ENCODE measurements at places on chromosomes 4 and X. TPM values are rescaled to one million over a fixed set of nuclear protein-coding genes. Genes with fewer than 3 reads are reported as not detected.

TMSB15A gene
- total RNA-seq, result not detected

DNA sequence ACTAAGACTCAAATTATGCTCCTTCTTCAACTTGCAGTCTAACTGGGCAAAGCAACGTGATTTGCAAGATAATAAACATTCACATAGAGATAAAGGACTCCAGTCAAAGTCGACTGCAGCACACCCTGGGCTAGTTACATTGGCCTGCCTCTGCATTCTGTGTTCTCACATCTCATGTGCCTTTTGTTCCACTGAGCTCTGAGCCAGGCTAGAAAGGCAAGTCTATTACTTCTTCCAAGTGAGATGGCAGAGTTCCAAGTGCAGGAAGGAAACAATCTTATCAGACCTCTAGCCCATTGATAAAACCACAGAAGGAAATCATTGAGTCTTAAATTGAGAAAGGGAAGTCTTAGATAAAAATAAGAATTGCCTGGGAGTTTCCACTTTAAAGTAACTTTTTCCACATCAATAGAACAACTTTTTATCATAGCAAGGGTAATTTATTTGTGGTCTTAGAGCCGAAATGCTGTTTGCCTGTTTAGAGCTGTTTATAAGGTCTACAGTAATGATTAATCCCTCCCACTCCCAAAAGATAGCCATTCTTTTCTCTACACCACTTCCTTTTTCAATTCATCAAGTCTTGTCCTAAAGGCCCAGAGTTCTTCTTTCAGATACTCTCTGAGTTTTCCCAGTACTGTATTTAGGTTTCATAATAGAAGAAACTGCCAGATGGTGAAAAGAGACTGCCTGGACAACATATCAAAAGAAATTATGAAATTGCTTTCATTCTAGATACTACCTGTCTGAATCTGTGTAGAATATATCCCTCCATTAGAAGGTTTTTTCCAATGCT, 200.2 kb downstream of the GUCY2F start:
- DNase-seq, result no peak

- no peak for DNase-seq
These were observed 146.8 kb upstream of the NALF2 start for GRCh38 chrX:69357317-69357716.

CDS1 gene
- total RNA-seq, result 0.32 TPM

DNA sequence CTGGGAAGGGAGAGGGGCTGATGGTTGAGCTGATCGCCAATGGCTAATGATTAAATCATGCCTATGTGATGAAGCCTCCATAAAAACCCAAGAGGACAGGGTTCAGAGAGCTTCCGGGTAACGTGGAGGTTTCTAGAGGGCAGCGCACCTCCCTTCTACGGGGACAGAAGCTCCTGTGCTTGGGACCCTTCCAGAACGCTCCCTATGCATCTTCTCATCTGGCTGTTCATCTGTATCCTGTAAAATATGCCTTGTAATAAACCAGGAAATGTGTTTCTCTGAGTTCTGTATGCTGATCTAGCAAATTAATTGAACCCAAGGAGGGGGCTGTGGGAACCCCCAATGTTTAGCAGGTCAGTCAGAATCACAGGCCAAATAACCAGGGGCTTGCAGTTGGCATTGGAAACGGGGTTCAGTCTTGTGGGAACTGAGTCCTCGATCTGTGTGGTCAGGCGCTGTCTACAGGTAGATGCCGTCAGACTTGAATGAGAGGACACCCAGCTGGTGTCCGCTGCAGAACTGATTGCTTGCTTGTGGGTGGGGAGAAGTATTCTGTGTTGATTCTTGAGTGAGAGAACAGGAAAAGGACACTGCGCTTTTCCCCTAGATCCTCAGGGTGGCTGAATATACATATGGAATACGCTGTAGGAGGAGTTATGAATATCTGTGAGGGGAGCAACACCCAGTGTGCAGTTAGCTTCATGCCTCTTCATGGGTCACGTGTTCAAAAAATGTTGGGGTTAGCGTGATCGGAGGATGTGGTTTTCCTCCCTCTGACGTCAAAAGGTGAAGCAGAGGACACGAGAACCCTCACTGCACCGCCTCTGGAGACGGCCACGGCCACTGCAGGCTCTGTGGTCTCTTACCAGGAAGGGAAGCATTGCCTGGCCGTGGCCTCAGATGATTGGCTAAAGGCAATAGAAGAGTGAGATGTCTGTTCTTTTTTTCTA, 29.2 kb downstream of the HTT-AS start:
- DNase-seq, result no peak

SPATA18 gene
- total RNA-seq, result 4.1 TPM

DNA sequence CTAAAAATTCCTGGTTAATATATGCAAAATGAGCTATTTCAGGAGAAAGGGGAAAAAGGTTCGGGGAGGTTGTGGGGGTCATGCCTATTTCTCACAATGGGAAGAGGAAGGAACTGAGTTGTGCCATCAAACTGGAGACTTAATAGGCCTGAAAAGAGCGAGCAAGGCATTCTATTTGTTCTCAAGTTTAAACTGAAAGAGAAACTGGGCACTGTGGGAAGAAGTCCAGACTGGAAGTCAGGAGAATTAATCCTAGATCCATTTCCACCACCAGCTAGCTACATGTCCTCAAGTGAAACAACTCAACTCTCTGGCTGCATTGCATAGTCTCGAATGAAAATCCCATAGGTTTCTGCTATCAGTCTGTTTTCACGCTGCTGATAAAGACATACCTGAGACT, 50.6 kb downstream of the PPARGC1A start:
- DNase-seq, result no peak

GRCh38 chrX:2418000-2418399, 82.8 kb downstream of the DHRSX start:
- no peak for DNase-seq

- no peak for DNase-seq
These were observed 33.1 kb upstream of the CYP4V2 start for GRCh38 chr4:186158021-186158813.

DNA sequence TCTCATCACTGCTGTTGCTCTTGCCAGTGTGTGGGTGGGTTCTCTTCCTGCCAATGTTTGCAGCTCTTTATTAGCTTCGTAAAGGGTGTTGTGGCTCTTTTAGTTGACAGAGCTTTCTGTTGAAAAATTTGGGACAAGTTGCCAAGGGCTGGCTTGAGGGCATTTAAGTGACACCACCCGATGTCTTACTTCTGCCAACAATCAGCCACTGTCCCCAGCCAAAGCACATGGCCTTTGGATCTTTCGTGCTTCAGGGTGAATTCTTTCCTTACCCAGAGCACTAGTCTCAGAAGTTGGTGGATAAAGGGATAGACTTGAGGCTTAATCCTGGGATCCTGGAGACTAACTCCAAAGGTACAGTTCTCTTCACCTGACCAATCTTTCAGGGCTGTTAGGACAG, 113.6 kb downstream of the SOX3 start:
- DNase-seq, result no peak

- DNase-seq, result no peak
These were observed 21.9 kb downstream of the MED28 start for GRCh38 chr4:17636341-17636695.

GRCh38 chr4:153209410-153209809, 5.2 kb downstream of the TRIM2 start:
- DNase-seq, result no peak

GRCh38 chr4:183244506-183244905, 75.6 kb downstream of the CLDN22 start:
- no peak for DNase-seq

DNA sequence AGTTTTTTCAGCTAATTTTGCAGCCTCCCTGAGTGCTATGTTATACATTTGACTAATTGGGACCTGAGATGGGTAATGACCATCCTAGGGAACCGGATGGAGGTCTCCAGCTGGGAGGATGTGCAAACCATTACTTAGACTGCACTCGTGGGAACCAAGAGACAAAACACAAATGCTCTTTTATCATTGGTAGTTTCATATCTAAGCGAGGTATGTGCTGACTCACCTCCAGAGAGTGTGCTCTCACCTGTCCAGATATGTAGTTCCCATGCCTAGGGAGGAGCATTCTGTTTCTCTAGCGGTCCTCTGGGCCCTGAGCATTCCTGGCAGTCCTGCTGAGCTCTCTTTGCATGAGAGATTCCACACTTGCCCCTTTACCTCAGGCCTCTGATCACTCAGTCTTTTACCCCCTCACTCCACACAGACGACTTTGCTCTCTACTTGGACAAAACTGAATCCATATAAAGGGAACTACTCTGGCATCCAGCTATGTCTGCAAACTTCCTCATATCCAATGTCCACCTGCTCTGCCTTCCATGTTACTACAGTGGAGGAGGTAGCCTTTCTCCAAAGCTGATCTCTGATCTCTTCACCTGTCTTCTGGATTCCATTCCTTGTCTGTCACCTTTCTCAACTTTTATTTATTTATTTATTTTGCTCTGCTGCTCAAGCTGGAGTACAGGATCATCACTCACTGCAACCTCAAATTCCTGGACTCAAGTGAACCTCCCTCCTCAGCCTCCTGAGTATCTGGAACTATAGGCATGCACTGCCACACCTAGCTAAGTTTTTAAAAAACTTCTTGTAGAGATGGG, 88.4 kb downstream of the LRP2BP start:
- no peak for DNase-seq

FRMD7 gene
- total RNA-seq, result not detected

AR gene
- 9.7 TPM for total RNA-seq

DNA sequence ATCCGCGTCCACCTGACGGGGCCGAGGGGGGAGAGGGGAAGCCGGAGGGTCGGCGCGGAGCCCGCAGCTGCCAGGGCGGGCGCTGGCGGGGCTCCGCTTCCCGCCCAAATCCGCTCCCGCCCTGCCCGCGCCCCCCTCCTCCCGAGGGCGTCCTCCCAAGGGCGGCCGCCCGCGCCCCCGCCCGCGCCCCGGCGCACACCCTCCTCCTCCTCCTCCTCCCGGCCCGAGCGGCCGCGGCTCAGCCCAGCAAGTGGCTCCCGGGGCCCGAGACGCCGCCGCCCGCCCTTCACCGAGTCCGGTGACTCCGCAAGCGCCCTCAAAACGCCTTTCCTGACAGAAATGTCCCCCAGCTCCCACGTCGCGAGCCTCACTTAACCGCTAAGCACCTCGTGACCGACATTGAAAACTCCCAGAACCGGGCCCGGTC, 487 bp downstream of the HMGB2 start:
- no peak for DNase-seq

SLC7A11 gene
- total RNA-seq, result 225 TPM

ENAM gene
- total RNA-seq, result not detected

GRCh38 chrX:45143455-45143854, 57.2 kb downstream of the DIPK2B start:
- no peak for DNase-seq

CFAP99 gene
- total RNA-seq, result not detected

DNA sequence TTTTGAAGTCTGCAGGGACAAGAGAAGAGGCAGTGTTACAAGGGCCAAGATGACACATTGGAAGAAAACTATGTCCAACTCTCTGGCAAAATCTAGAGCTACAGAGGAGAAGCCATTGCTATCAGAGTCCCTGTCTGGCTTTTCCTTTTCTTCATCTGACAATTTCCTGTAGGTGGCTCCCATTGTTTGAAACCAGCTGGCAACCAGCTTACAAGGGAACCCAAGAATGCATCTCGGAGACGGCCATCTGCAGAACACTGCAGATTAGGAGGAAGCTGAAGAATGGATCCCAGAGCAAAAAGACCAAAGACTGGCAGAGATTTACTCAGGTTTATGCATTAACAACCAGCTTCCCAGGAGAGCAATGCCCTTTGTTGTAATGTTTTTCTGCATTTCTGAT, 216.2 kb upstream of the CTSO start:
- DNase-seq, result no peak

SULT1B1 gene
- total RNA-seq, result not detected

- DNase-seq, result no peak
These were observed 383 bp upstream of the TBC1D19 start for GRCh38 chr4:26583538-26583864.

GRCh38 chr4:40530961-40531635, 98.6 kb downstream of the RBM47 start:
- no peak for DNase-seq

DNA sequence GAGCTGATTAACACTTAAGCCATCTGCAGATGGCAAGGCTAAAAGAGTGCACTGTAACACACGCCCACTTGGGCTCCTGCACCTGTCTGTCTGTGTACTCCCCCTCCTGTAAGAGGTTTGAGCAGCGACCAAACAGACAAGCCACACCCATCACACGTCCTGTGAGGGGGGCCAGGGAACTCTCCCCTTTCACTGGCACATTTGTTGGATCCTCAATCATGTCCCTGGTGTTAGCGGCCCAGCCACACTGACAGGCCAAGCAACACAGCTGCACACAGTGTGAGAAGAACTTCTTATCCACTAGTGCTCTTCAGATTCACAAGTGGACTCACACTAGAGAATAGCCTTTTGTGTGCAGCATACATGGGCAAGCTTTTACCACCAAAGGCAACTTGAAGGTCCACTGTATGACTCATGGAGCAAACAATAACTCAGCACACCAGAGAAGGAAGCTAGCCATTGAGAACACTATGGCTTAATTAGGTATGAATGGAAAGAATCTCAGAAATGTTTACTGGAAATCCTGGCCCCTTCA, 29.1 kb upstream of the UTP14A start:
- DNase-seq, result no peak

DNA sequence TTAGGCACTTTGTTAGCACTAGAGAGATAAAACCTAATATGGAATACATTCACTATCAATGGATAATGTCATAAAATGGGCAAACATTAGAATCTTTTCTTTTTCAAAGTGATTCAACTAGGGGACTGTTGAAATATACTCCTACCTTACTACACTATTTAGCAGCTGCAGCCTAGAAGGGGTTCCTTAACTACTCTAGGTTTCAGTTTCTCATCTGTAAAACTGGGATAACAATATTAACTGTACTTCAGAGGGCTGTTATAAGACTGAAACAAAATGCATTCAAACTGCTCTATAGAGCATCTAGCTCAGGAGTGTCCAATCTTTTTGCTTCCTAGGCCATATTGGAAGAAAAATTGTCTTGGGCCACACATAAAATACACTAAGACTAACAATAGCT, 147.4 kb downstream of the CDS1 start:
- DNase-seq, result no peak

- peak; percentile 69 for DNase-seq
These were observed 229.0 kb downstream of the ANK2 start for GRCh38 chr4:113278324-113278934.
